SJCRH30 (cell line): ENCODE measurements at places on chromosomes 13 and 19.

GRCh38 chr19:46602392-46603194, 1.5 kb downstream of the CALM3 start:
- DNase-seq, result no peak

DNA sequence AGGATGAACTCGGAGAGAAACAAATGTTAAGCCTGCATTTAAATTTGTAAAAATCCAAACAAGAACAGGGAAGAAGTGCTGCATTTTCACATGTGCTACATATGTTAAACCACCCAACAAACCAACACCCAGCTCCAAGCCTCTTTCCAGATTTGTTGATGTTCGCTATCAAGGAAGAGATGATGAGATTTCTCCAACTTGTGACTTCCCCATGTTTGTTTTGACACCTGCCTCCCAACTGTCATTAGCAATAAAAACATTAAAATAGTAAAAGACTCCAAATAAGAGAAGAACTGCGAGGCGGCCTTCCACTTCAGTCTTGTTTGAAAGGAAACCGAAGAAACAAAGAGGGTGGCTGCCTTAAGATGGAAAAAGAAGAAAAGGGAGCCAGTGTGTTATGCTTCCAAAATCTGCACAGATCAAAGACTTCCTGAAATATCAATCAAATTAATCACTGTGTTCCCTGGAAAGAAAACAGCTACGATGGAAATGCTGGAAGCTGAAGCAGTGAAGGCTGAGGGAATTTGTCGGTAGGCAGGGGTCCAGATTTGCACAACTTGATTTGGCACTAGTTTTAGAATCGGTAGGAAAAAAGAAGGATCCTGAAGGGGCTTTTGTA, 14.0 kb upstream of the GGACT start:
- no peak for DNase-seq

DNA sequence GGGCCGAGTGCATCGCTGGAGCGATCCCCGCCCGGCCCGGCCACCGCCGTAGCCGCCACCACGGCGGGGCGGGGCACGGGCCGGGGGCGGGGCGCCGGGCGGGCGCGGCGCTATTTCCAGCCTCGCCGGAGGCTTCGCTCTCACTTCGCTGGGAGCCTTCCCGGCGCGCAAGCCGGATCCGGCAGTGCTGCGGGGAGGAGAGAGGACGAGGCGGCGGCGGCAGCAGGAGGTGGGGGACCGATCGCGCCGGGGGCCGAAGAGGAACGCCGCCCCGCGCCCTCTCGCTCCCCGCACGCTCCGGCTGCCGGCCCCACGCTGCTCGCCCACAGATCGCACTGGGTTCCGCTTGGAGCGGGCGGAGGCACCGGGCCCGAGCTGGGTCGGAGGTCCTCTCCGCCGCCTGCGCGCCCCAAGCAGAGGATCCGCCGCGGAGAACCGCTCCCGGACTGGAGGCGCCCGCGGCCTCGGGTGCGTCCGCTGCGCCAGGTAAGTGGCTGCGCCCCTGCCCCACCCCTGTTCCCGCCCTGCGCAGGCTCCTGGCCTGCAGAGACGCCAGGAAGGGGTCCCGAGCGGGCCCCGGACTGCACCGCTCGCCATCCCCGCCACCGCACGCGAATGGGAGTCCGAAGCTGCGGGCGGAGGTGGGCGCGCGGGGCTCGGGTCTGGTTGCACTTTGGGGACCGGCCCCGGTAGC, at the start of gene CHST8:
Gene CHST8, plus strand, starts transcription at position 143 of the 694 bp plus-strand sequence. CDS start 67,309 bp downstream, outside the sequence.
- DNase-seq, result peak; percentile 84

- peak; percentile 13 for DNase-seq
Measured at GRCh38 chr13:98509271-98510155, 67.4 kb downstream of the STK24 start.

- no peak for DNase-seq
Measured at GRCh38 chr13:106498571-106498970, 36.9 kb downstream of the EFNB2 start.

DNA sequence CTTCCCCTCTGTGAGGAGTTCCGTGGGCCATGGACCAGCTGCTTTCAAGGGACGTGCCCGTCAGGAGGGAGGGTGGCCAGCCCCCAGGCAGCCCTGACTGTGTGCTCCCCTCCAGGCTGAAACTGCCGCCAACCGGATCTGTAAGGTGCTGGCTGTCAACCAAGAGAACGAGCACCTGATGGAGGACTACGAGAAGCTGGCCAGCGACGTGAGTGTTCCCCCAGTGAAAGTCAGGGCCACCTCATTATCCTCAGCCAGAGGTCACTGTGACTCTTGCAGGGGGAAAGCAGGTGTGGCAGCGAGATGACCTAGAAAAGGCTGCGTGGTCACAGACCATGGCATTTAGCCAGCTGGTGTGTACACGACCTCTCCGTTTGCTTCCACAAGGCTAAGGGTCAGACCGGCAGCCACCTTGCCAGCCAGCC, 29.9 kb downstream of the CAPN12 start:
- no peak for DNase-seq

GRCh38 chr13:100584896-100585295, 3.7 kb downstream of the GGACT start:
- DNase-seq, result no peak

GRCh38 chr19:21694171-21694906, 73.0 kb downstream of the ZNF100 start:
- no peak for DNase-seq

GRCh38 chr19:34314437-34315313, 50.3 kb upstream of the GPI start:
- DNase-seq, result no peak

DNA sequence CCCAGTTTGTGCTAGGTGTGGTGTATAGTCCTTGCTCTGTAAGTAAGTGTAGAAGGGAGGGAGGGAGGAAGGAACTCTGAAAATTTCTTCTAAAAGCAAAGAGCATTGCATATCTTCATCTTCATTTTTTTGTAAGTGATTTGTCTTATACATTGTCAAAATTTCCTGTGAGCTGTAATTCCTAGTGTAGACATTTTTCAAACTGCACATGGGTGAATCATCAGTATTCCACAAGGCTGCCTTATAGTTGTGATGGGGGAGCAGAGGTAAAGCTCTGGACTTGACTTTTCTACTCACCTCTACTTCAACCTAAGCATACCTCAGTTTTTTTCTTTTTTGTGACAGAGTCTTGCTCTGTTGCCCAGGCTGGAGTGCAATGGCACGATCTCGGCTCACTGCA, 86.9 kb downstream of the CDK8 start:
- no peak for DNase-seq

DNA sequence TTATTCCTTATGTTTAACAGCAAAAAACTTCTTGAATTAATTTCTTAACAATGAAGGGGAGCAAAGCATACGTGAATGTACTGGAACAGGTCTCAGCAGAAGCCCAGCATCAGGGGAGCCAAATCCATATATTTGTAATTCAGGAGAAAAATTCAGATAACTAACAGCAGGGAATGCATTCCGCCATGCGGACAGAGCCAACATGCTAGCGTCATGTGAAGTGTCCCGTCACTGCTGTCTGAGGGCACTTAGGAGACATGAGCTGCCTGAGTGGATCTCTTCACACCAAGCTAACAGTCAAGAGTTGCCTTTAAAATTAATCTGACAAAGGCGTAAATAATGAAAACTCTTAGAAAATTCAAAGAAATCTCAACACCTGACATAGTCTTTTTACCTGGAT, 6.4 kb downstream of the AMER2 start:
- no peak for DNase-seq

- peak; percentile 29 for DNase-seq
Measured at GRCh38 chr19:29620931-29621351, 14.9 kb downstream of the POP4 start.

- no peak for DNase-seq
Measured at GRCh38 chr13:102190930-102191329, 210.9 kb downstream of the FGF14 start.

DNA sequence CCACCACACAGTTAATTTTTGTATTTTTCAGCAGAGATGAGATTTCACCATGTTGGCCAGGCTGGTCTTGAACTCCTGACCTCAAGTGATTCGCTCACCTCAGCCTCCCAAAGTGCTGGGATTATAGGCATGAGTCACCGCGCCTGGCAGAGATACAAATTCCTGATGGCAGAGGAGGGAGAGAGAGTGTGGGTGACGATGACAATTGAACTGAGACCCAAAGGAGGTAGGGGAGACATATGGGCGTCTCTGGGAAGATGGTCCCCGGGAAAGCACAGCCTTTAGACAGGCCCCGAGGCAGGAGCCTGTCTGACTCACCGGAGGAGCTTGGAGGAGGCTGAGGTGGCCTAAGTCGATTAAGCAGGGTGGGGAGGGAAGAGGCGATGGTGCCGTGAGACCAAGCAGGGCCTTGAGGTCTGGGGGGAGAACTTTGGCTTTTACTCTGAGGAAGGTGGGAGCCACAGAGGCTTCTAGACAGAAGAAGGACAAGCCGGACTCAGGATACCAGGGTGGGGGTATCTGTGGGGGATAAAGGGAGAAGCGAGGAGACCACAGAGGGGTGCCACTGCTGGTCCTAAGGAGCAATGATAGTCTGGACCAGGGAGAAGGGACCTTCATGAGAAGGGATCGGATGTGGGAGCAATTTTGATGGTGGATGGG, 38.2 kb downstream of the ARRDC2 start:
- peak; percentile 62 for DNase-seq

GRCh38 chr13:45737571-45738017, 35.5 kb downstream of the CBY2 start:
- DNase-seq, result peak; percentile 22

DNA sequence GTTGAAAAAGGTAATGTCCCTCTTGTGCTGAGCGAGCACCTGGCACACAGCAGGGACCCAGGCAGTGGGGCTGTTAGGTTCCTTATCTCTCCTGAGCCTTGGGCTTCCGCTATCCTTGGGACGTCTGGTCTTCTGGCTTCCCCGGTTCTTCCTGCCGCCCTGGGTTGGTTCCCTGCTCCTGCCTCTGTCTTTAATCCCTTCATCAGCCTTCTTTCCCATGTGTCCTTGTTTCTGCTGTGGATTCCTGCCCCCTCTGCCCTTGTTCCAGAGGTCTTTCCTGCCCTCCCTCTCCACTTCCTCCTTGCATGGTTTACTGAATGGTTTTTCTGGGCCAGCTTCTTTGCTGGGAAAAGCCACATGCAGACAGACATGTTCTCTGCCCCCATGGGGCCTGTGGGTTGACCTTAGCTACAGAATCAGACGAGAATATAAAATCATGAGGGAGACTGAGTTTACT, 2.6 kb downstream of the EPN1 start:
- no peak for DNase-seq

- DNase-seq, result peak; percentile 91
Measured at GRCh38 chr19:48795055-48795684, 15.7 kb downstream of the BCAT2 start.

DNA sequence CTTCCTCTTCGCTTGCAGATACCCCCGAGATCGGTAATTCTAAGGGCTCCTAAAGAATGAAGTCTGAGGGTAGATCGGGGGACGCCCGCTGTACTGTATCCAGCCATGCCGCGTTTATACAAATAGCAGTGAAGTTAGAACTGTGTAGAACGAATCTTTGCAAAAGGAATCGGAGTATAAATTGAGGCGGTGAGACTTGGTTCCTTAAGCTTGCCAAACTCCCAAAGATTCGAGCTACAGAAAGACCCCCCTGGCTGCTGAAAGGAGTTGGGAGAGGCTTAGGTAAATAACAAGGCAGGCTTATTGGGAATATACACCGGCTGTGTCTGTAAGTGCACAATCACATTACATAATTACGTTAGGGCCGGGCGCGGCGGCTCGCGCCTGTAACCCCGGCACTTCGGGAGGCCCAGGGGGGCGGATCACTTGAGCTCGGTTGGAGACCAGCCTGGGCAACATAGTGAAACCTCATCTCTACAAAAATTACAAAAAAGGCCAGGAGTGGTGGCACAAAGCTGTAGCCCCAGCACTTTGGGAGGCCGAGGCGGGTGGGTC, 12.2 kb downstream of the TMEM160 start:
- DNase-seq, result peak; percentile 49

DNA sequence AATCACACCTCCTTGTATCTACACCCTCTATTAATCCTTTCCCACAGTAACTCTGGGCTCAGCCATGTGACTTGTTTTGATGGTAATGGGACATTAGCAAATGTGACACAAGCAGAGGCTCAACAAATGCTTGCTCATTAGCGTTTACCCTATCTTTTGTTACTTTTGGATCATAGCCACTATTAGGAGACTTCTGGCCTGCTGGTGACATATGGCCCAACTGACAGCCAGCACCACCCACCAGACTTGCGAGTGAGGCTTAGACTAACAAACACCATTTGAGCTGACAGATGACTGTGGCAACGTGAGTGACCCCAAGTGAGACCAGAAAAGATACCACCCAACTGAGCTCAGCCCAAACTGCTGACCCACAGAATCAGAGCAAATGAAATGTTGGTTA, 154.1 kb downstream of the OLFM4 start:
- DNase-seq, result no peak

DNA sequence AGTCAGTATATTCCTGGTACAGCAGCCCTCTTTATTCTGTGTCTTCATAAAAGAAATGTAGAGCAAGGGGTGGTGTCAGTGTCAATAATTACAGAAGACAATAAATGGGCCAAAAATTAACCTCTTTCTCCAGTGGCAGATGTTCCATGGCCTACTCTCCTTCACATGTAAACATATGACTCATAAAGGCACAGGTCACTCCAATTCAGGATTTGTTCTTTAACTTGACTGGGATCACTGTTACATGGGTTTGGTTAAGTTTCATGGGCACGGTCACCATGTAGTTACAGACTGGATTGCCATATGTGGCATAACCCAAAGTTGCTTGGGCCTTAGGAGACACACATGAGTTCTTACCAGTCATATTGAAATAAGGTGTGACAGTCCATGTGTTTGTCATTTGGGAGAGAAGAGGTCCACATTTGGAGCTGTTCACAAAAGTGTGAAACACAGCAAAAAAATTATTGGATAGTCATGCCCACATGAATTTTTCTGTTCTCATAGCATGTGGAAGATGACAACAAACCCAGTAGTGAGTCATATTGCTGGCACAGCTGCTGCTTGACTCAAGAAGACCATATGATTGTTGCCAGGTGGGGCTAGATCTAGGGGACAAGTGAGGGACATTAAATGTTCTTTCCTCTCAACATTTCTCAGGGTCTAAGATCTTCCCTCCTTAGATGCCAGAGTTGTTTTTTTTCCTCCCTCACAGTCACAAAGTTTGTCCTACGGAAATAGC, 68.1 kb upstream of the HTR2A start:
- DNase-seq, result no peak

DNA sequence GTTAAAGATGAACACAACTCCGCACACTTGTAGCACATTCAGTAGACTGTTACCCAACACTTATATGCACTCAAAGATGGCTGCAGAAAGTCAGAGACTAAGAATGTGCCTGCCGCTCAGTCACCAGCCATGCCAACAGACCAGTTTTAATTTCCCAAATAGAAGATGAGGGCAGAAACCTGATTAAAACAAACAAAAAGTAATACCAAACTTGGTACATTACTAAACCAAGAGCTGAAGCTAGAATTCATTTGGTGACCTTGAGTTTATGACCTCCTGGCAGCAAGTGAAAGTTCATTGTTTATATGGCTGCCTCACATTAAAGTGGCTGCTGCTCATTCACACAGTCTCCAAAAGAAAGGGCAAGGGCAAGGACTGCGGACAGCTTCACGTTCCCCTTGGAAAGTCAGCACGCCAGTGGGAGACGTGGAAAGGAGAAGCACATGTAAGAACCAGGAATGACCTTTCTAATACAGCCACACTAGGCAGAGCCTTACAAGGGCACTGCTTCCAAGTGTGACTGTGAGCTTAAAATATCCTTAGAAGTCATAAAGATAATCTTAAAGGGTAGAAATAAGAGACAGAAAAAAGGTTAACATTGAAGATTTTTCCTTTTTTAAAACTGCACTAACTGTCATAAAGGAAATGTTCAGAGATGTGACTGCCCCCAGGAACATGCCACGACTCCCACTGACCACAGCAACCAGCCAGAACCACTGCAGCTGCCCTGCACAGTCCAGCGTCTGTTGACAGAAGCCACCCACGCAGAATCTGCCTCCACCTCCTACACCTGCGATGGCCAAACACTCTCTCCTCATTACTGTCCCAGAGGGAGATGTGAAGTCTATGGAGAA, 73.5 kb downstream of the STK24 start:
- peak; percentile 71 for DNase-seq

- DNase-seq, result no peak
Measured at GRCh38 chr13:37460166-37460565, 138.4 kb downstream of the POSTN start.
